ENCODE measurements at places on chromosomes 11 and 22.
A peak's percentile ranks its signal among the peaks of the same experiment; 100 is the strongest.

- no peaks in the 10 kb centered on the region for H3K36me3 ChIP-seq
- H3K4me1 ChIP-seq, result peaks cover 13% of the 10 kb centered on the region
- H3K27me3 ChIP-seq, result no peaks in the 10 kb centered on the region
Observed at GRCh38 chr11:69874984-69875624, 55.9 kb upstream of the FGF3 start.

DNA sequence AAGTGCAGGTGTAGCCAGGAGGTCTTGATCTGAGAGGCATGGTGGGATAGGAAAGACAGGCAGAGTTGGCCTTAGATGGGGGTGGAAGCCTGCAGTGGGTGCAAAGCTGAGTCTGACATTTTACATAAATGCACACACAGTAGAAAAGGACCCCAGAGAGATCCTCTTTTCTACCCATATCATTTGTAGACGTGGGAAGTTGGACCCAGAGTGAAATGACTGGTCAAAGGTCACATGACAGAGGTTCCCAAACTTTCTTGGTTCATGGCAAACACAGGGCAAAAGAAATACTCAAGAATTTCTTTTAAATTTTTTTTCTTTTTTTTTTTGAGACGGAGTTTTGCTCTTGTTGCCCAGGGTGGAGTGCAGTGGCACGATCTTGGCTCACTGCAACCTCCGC, 6.2 kb upstream of the FOXRED2 start:
- no peak overlapping the region for H3K4me3 ChIP-seq
- no peaks in the 10 kb centered on the region for H3K4me1 ChIP-seq
- no peaks in the 10 kb centered on the region for H3K27me3 ChIP-seq
- H3K36me3 ChIP-seq, result peaks cover 70% of the 10 kb centered on the region

DNA sequence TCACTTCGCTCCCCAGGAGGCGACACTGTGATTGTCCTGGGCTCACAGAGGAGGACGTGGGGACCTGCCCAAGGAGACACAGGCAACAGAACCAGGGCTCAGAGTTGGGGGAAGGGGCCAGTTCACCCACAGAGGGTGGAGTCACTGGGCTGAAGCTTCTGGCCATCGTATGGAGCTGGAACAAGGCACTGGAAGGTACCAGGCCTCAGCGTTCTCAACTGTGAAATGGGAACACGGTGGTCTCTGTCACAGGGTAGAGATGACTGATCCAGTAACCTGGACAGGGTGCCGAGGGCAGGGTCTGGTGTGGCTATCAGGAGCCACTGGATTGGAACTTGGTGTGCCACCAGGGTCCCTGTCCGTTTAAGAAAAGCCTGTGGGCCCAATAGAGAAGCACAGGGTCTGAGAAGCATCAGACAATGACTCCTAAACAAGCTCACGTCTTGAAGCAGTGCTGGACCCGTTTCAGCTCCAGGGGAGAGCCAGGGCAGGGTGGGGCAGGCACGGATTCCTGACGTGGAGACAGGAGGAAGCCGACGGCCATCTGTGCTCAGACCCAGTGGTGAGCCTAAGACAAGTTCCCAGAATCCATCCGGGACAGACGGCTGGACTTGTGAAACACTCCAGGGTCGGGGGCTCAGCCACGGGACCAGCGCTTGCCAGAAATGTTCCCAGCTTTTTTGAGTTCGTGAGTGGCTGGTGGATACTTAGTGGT, 25.0 kb upstream of the KCNQ1OT1 start:
- H3K27me3 ChIP-seq, result no peaks in the 10 kb centered on the region
- DNase-seq, result no peak
- H3K4me1 ChIP-seq, result no peaks in the 10 kb centered on the region
- no peak overlapping the region for H3K4me3 ChIP-seq
- no peak overlapping the region for H3K27ac ChIP-seq

DNA sequence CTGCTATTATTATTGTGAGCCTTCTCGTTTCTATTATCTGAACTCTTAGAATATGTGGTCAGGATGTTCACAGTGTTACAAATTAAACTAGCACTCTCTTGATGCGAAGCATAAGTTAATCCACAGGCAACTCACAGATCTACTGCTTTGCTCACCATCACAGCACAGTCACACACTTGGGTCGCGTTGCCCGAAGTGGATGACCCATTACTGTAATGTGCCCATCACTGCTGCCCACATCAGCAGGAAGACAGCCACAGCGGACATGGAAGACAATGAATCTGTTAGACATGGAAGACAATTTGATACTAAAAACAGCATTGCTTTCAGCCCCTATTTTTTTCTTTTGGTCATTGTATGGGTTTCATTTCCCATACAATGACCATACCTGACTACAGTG, 216.4 kb upstream of the B3GAT1 start:
- no peak overlapping the region for H3K27ac ChIP-seq
- H3K36me3 ChIP-seq, result no peaks in the 10 kb centered on the region
- H3K27me3 ChIP-seq, result no peaks in the 10 kb centered on the region
- H3K4me3 ChIP-seq, result no peak overlapping the region
- H3K4me1 ChIP-seq, result no peaks in the 10 kb centered on the region

- H3K27me3 ChIP-seq, result no peaks in the 10 kb centered on the region
- no peak overlapping the region for H3K27ac ChIP-seq
- no peak for DNase-seq
- peaks cover 16% of the 10 kb centered on the region for H3K4me1 ChIP-seq
- H3K4me3 ChIP-seq, result no peak overlapping the region
- H3K36me3 ChIP-seq, result peaks cover 34% of the 10 kb centered on the region
Observed at GRCh38 chr11:67398661-67399563, 2.7 kb downstream of the PPP1CA start.

DNA sequence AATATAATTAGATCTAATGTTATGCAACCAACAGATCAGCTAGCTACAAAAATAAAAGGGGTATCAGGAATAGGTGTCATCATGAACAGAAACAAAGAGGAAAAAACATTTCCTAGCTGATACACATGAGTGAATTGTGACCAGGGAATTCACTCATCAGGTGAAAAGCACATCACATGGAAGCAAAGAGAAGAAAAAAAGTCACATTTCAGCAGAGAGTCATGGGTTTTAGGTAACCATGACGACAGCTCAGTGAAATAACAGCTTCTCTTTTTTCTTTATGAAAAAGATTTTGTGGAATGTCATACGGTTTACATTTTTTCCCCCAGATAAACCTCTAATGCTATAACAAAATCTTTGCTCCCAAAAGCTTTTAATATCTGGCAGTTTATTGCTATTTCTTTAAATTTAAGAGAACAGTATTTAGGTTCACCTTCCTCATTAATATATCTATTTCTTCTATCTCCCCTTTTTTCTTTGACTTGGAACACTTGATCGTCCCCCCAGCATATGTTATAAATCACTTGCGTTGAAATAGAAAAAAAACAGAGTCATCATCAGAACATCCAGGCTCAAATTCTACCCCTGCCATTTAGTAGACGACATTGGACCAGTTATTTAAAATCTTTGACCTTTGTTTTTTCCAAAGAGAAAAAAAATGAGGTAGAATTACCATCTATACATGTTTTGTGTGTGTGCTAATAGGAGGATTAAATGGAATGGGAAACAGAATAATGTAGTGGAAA, 5.3 kb downstream of the TYR start:
- H3K27ac ChIP-seq, result peak overlapping the region; percentile 68
- no peak for DNase-seq
- H3K4me3 ChIP-seq, result no peak overlapping the region
- H3K27me3 ChIP-seq, result no peaks in the 10 kb centered on the region
- peaks cover 23% of the 10 kb centered on the region for H3K4me1 ChIP-seq

GRCh38 chr11:128757235-128757711, 63.4 kb downstream of the FLI1 start:
- H3K27ac ChIP-seq, result no peak overlapping the region
- no peaks in the 10 kb centered on the region for H3K4me1 ChIP-seq
- DNase-seq, result no peak
- H3K27me3 ChIP-seq, result no peaks in the 10 kb centered on the region
- H3K36me3 ChIP-seq, result no peaks in the 10 kb centered on the region

DNA sequence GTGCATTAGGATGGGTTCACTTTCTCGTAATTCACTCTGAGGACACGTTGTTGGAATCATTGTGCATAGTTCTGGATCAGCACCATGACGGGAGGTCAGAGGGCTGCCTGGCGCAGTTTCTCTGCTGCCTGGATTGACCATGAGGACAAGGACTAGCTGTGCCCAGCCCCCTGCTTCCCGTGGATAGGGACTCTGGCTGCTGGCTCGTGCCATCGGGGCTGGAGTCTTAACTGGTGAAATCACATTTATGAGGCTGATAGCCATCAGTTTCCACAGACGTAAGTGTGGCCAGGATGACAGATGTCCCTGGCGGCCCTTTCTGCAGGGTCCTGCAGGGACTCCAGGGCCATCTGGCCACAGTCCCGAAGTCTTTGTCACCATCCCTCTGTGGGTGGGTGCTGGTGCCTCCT, 24.1 kb upstream of the GRAMD4 start:
- DNase-seq, result no peak
- peaks cover 36% of the 10 kb centered on the region for H3K4me1 ChIP-seq
- no peak overlapping the region for H3K4me3 ChIP-seq
- H3K36me3 ChIP-seq, result no peaks in the 10 kb centered on the region
- H3K27ac ChIP-seq, result no peak overlapping the region

GRCh38 chr11:88231894-88232482, 56.7 kb upstream of the RAB38 start:
- no peaks in the 10 kb centered on the region for H3K27me3 ChIP-seq
- no peak overlapping the region for H3K27ac ChIP-seq
- no peaks in the 10 kb centered on the region for H3K4me1 ChIP-seq
- DNase-seq, result no peak

DNA sequence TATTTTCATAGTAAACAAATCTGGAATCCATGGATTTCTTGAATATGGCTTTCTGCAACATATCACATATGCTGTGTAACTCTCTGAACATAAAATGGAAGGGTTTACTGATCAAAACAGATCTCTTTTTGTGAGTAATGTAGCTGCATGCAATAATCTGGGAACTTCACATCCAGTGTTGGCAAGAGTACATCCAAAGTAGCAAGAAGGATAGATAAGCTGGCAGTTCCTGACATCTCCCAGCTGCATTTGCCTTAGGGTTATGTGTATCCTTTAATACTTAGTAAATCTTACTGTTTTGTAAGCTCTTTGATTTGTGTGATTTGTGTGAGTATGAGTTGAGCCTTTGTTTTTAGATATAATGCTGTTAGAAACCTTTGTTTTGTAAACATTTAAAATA, 280.4 kb upstream of the CNTN5 start:
- H3K27ac ChIP-seq, result no peak overlapping the region
- no peak overlapping the region for H3K4me3 ChIP-seq
- H3K36me3 ChIP-seq, result no peaks in the 10 kb centered on the region
- H3K4me1 ChIP-seq, result no peaks in the 10 kb centered on the region
- no peak for DNase-seq

DNA sequence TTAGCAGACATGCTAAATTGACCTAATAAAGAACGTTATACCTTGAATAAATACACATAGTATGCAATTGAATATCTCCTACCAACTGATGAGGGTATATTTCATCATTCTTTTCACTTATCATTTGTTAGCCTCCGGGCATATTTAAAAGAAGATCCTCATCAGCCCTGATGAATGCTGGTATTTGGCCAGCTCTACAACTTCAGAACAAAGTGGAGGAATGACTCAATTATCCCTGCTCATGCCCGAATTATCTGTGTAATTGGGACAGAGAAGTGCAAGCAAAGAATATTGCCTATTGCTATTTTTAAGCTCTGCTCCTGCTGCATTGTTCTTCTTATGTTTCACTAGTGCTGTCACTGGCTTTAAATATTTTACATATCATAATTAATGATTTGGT, 622.1 kb downstream of the METTL15 start:
- no peaks in the 10 kb centered on the region for H3K36me3 ChIP-seq
- H3K4me3 ChIP-seq, result no peak overlapping the region
- H3K27me3 ChIP-seq, result no peaks in the 10 kb centered on the region
- H3K4me1 ChIP-seq, result no peaks in the 10 kb centered on the region
- no peak for DNase-seq
- H3K27ac ChIP-seq, result no peak overlapping the region

DNA sequence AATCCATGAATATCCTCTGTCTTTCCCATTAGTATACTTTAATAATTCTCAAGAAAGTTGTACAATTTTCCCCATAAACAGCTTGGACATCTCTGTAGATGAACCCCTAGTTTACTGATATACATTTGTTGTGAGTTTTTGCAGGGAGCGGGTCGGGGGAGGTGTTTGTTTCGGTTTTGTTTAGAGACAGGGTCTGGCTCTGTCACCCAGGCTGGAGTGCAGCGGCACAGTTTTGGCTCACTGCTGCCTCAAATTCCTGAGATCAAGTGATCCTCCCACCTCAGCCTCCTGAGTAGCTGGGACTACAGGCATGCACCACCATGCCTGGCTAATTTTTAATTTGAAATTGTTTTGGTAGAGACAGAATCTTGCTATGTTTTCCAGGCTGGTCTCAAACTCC, 57.6 kb downstream of the IGLL5 start:
- no peaks in the 10 kb centered on the region for H3K27me3 ChIP-seq
- no peaks in the 10 kb centered on the region for H3K36me3 ChIP-seq
- no peak overlapping the region for H3K27ac ChIP-seq
- no peaks in the 10 kb centered on the region for H3K4me1 ChIP-seq
- no peak overlapping the region for H3K4me3 ChIP-seq

GRCh38 chr11:62295504-62295903, 3.4 kb downstream of the SCGB1D4 start:
- no peak for DNase-seq
- H3K36me3 ChIP-seq, result no peaks in the 10 kb centered on the region
- no peak overlapping the region for H3K4me3 ChIP-seq
- no peak overlapping the region for H3K27ac ChIP-seq
- no peaks in the 10 kb centered on the region for H3K27me3 ChIP-seq

GRCh38 chr11:2146051-2146450, 6.9 kb upstream of the IGF2 start:
- H3K27ac ChIP-seq, result no peak overlapping the region
- H3K4me3 ChIP-seq, result no peak overlapping the region

GRCh38 chr11:65382804-65383368, 440 bp upstream of the SLC25A45 start:
- no peak for DNase-seq
- peaks cover 17% of the 10 kb centered on the region for H3K4me1 ChIP-seq
- peak overlapping the region; percentile 94 for H3K27ac ChIP-seq

DNA sequence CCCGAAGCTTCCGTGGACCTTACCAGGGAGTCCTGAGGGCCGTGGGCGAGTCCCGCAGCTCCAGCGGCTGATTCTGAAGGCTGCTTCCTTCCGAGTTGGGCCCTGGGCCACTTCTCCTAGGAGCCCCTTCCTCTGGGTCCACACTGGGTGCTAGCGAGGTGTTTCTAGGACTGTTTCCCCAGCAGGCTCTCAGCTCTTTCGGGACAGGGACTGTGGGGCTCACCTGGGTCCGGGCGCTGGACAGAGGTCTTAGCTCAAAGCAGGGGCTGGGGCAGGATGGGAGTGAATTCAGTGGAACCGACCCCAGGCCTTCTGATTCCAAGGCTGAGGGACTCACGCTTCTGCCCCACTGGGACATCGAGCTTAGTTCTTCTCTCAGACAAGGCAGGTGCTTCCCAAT, 29.3 kb upstream of the CSNK1E start:
- no peaks in the 10 kb centered on the region for H3K27me3 ChIP-seq
- DNase-seq, result no peak
- no peaks in the 10 kb centered on the region for H3K36me3 ChIP-seq
- no peak overlapping the region for H3K27ac ChIP-seq

DNA sequence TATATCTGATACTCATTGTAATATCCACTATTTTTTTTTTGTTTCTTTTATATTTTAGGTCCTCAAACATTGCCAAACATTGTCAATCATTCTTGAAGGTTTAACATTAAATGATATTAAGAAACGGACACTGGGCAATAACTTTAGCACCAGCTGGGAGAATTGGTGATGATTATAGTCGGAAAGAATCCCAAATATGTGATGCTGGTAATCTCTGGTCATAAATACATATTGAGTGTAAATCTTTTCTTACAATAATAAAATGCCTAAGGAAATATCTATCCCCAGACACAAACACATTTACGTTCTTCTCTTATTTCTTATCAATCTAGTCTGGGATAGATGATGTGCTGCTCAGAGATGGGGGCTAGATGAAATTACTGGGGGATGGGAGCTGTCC, 25.2 kb downstream of the OR51E2 start:
- no peaks in the 10 kb centered on the region for H3K4me1 ChIP-seq
- no peak for DNase-seq
- no peaks in the 10 kb centered on the region for H3K27me3 ChIP-seq
- no peaks in the 10 kb centered on the region for H3K36me3 ChIP-seq
